Thyroid gland (tissue), 4 donors: ENCODE measurements at places on chromosomes 4 and X.

DNA sequence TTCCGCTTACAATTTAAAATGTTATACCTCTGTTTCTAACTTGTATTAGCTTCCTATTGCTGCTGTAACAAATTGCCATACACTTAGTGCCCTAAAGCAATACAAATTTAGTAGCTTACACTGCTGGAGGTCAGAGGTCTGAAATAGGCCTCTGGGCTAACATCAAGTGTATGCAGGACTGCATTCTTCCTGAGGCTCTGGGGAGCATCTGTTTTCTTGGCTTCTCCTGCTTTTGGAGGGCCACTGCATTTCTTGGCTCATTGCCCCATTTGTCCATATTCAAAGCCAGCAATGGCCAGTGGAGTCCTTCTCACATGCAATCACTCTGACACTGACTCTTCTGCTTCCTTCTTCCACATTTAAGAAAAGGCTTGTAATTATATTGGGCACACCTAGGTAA is 639.8 kb upstream of the INTU start:
- no peak for DNase-seq

GRCh38 chr4:23476515-23477090 is 413.2 kb downstream of the PPARGC1A start:
- DNase-seq: no peak

- no peak for DNase-seq
Observed at GRCh38 chr4:5128569-5128968, 77.3 kb downstream of the STK32B start.

DNA sequence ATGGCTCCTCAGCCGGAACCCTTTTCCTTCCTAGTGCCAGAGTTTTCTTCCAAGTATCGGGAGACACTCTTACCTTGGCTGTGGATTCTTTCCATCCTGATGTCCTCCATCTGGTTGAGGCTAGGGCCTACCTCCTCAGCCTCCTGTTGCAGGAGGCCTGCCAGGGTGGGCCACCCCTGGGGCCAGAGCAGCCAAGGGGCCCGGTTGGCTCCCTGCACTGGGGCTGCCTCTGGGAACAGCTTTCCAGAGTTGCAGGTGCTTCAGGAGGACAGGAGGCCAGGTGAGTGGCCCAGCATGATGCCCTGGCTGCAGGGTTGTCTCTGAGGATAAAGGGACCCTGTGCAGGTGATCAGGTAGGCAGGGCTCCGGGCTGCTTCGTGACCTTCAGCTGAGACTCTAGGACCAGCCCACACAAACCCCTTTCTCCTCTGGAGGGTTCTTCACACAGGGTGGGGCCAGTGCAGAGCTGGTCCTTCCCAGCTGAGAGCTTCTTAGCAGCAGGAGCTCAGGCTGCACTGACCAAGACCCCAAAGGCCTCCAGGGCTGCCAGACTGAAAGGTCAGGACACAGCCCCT is 5.3 kb upstream of the GPR78 start:
- DNase-seq: no peak

- no peak for DNase-seq
Observed at GRCh38 chrX:130623518-130623917, 221.7 kb downstream of the RBMX2 start.

DNA sequence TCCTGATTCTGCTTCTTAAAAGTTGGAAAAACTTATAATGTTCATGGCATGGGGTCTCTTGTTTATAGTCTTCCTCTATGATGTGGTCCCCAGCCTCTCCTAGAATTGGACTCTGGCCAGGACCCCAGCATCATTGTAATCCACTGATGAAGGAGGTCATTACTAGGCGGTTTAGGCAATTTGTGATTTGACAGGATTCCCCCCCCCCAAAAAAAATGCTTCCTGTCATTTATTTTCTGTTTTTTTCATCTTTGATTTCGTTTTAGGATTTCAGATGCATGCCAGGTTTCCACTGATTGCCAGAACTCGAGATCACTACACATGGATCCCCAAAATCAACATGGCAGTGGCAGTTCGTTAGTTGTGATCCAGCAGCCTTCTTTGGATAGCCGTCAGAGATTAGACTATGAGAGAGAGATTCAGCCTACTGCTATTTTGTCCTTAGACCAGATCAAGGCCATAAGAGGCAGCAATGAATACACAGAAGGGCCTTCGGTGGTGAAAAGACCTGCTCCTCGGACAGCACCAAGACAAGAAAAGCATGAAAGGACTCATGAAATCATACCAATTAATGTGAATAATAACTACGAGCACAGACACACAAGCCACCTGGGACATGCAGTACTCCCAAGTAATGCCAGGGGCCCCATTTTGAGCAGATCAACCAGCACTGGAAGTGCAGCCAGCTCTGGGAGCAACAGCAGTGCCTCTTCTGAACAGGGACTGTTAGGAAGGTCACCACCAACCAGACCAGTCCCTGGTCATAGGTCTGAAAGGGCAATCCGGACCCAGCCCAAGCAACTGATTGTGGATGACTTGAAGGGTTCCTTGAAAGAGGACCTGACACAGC is 4.9 kb downstream of the SPRY1 start:
- DNase-seq: no peak

DNA sequence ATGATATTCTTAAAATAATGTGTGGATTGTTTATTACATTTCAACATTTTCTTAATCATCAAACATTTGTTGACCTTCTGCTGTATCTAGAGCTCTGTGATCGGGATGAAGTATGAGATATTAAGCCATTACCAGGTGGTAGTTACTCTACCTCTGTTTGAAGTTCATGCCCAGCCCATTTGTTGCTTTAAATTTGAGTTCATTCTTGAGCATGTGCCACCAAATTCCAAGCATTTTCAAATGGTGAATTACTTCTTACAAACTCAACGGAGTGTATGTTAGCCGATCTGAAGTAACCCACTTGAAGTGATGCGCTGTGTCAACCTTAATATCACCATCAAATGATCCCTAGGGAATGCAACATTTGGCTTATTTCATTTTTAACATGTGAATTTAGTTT is 7.3 kb upstream of the DTHD1 start:
- peak; percentile 37 for DNase-seq

- peak; percentile 69 for DNase-seq
Observed at GRCh38 chr4:6658597-6659075, 18.2 kb downstream of the MRFAP1 start.

- no peak for DNase-seq
Observed at GRCh38 chr4:153527690-153528089, 61.5 kb downstream of the TMEM131L start.

DNA sequence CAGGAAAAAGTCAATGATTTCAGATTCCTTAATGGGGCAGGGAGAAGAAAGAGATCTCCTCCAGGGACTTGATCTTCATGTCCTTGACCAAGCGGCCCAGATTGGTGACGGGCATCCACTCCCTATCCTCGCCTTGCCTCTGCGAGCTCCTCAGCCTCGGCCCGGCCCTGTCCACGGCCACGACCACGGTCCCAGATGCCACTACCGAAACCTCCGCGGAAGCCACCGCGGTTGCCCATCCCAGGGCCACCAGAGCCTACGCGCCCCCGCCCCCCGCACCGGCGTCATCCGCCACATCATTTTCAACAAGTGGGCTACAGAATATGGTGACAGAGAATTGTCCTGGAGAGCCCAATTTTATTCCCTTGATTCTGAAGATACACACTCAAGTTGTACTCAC is 751.2 kb upstream of the PABPC4L start:
- no peak for DNase-seq

DNA sequence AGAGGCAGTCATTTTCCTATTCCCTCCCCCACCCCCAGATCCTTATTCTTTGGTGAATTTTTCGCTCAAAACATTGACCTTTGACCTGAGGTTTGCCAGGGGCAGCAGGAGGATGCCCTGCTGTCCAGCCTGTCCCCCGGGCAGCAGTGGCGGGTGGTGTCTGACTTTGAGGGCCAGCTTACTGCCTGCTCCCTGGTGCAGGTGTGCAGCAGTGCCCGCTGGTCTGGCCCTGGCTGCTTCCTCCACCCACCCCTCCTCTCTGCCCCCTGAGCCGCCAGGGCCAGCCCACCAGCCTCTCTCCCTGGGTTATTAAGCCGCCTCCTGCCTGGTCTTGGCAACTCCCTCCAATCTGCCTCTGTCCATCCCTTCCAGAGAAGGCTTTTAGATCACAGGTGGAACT is 40.8 kb upstream of the GRPEL1 start:
- DNase-seq: no peak

GRCh38 chr4:74933562-74934015 is 673 bp downstream of the PARM1 start:
- peak; percentile 33 for DNase-seq

- DNase-seq: no peak
Observed at GRCh38 chr4:134132086-134132783, 69.4 kb downstream of the PABPC4L start.

GRCh38 chrX:115957862-115958490 is 212.6 kb upstream of the AGTR2 start:
- DNase-seq: no peak

DNA sequence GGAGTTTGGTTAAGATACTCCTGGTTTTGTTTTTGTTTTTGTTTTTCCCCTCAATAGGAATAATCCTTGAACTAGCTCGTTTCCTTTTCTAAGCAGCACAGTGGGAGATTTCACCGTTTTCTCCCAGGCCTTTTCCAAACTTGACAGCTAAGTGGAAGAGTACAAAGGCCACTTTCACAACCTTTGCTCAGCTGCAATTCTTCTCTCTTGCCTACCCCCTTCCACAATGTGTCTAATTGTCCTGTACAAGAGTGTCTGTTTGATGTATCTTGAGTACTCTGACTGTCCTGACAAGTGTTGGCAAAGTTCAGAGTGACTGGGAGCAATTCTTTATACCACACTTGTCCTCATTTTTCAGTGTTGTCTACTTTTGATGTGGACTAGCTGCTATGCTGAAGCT is 674.3 kb upstream of the AMOT start:
- DNase-seq: no peak

GRCh38 chr4:123446865-123447474 is 50.4 kb downstream of the SPRY1 start:
- no peak for DNase-seq

DNA sequence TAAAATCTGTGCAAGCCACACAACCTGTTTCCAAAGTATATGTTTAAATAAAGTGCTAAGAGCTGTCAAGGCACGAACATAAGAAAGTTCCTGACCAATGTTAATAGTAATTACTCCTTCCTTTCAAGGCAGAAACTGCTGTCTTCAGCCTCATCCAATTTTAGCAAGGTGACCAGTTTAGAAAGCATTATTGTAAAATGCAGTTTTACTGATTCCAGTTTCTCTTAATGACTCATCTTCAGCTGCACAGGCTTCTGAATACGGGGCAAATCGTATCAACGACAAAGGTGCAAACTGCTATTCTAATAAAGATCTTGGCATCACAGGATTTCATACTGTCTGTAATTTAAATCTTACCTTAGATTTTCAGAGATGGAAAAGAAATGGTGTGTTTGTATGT is 87.5 kb downstream of the PPP3CA start:
- no peak for DNase-seq

GRCh38 chr4:139816856-139817255 is 151.2 kb downstream of the MGST2 start:
- DNase-seq: no peak

GRCh38 chr4:181637186-181638105 is 605.8 kb upstream of the TENM3 start:
- DNase-seq: no peak

DNA sequence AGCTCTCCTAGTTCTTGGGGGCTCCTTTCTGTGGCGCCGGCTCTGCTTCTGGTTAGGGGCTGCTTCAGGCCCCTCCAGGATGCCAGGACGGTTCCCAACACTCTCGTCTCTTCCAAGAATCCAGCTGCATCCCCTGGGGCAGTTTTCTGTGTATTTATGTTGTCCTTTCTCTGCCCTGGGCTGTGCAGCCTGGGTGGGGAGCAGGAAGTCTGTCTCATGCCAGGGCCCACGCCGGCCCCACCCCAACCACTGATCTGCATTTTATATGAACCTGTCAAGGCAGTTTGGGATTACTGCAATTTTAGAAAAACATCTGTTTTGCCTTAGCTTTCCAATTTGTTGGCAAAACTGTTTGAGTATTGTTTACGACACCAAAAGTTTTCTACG is 14.6 kb downstream of the CTBP1 start:
- no peak for DNase-seq

GRCh38 chrX:150767475-150768131 is 74.4 kb downstream of the MTMR1 start:
- DNase-seq: no peak
